ENCODE measurements at places on chromosomes 4 and X.

- H3K27ac ChIP-seq: no peak overlapping the region
- H3K4me3 ChIP-seq: no peak overlapping the region
- H3K36me3 ChIP-seq: no peaks in the 10 kb centered on the region
Observed at GRCh38 chrX:113330416-113330815, 489.8 kb upstream of the AMOT start.

- H3K27ac ChIP-seq: no peak overlapping the region
- DNase-seq: no peak
- H3K4me1 ChIP-seq: no peaks in the 10 kb centered on the region
- H3K4me3 ChIP-seq: no peak overlapping the region
Observed at GRCh38 chr4:133865612-133866327, 335.8 kb downstream of the PABPC4L start.

GRCh38 chrX:118726887-118727685 lies at the start of gene IL13RA1:
Gene IL13RA1 (plus strand): TSS chrX:118727606. CDS start chrX:118727639, 33 bp downstream.
- peaks cover 5% of the 10 kb centered on the region for H3K4me1 ChIP-seq
- no peaks in the 10 kb centered on the region for H3K36me3 ChIP-seq
- DNase-seq: no peak
- H3K27ac ChIP-seq: no peak within 1 kb of the TSS

DNA sequence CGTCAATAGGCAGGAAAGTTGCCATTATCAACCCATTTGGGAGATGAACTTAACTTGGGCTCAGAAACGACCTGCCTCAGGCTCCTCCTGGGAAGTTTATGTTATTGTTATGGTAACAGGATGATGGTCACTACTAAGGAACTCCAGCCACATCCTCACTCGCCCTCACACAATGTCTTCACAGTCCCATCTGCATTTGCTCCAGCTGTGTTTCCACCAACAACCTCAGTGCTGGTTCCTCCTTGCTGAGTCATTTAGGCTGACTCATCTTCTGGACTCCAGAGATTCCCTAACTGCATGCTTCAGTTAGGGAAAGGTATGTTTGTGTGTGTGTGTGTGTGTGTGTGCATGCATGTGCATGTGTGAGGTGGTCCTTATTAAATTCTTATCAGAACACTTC lies 293.4 kb upstream of the BOD1L1 start:
- no peak overlapping the region for H3K4me3 ChIP-seq
- H3K4me1 ChIP-seq: no peaks in the 10 kb centered on the region
- H3K27ac ChIP-seq: no peak overlapping the region
- no peaks in the 10 kb centered on the region for H3K27me3 ChIP-seq
- H3K36me3 ChIP-seq: no peaks in the 10 kb centered on the region

GRCh38 chr4:121277194-121278105 lies 103.4 kb downstream of the QRFPR start:
- H3K4me1 ChIP-seq: peaks cover 11% of the 10 kb centered on the region
- H3K27me3 ChIP-seq: peaks cover 8% of the 10 kb centered on the region
- H3K36me3 ChIP-seq: no peaks in the 10 kb centered on the region
- DNase-seq: no peak

DNA sequence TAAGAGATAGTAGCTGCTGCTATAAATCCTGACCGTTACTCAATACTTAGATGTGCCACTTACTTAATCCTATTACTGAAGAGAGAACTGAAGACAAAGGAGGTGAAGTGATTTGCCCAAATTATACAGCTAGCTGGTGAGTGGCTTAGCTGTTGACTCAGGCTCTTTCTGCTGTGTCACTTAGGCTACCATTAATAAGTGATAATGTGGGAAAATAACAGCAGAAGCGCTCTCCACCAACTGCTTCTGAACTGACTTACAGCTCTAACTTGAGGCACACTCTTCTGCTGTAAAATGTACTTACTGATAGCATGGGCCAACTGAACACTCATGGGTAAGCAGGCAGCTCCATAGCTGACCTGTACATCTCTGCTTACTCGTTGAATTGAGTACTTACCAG lies 7.5 kb upstream of the KLHL5 start:
- no peak for DNase-seq
- no peak overlapping the region for H3K4me3 ChIP-seq
- no peak overlapping the region for H3K27ac ChIP-seq
- H3K27me3 ChIP-seq: no peaks in the 10 kb centered on the region

GRCh38 chr4:184933311-184933710 lies 85.0 kb upstream of the HELT start:
- H3K27ac ChIP-seq: no peak overlapping the region
- H3K27me3 ChIP-seq: peaks cover 26% of the 10 kb centered on the region
- H3K36me3 ChIP-seq: peaks cover 2% of the 10 kb centered on the region
- H3K4me1 ChIP-seq: peaks cover 21% of the 10 kb centered on the region
- no peak overlapping the region for H3K4me3 ChIP-seq

DNA sequence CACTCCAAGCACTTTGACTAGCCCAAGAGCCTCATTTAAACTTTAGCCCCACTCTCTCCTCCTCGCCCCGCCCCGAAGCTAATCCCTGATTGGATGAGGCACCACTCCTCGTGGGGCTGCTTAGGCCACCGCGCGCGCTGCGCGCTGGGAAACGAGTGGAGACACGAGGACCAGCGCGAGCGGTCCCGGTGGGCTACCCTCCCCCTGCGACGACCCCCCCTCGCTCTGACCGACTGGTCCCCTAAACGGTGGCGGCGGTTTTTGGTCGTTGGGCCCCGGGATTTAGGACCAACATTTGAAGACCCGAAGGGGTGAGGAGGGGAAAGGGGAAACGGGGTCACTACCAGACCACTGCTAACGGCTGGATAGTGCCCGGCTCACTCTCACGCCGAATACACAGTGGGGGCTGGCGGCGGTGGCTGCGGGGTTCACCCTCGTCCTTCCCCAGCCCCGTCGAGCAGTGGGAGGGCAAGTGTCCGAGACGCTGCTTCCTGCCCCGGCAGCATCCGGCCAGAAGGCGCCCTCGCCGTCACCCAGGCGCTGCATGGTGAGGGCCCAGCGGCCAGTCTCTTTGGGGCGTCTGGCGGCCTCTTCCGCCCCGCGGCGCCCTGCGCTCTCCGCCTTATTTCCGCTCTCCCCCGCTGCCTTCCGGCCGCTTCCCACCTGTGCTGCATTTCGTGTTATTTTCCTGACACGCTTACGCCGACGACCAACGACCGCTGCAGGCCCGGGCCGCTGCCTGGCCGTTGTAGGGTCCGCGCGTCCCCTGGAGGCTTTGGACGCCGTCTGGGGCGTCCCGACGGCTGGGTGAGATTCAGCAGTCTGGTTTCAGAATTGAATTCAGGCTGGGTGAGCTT lies at the start of gene RBM46:
TSS of gene RBM46 (plus strand) at position 147 of the 857 bp plus-strand sequence. CDS start 15,481 bp downstream, outside the sequence.
- no peak for DNase-seq
- H3K36me3 ChIP-seq: no peaks in the 10 kb centered on the region
- H3K4me1 ChIP-seq: no peaks in the 10 kb centered on the region
- H3K4me3 ChIP-seq: no peak within 1 kb of the TSS
- no peak within 1 kb of the TSS for H3K27ac ChIP-seq
- peaks cover 6% of the 10 kb centered on the region for H3K27me3 ChIP-seq

- peaks cover 2% of the 10 kb centered on the region for H3K27me3 ChIP-seq
- H3K36me3 ChIP-seq: no peaks in the 10 kb centered on the region
- H3K4me1 ChIP-seq: no peaks in the 10 kb centered on the region
- peak overlapping the region; percentile 25 for H3K27ac ChIP-seq
- no peak for DNase-seq
Observed at GRCh38 chr4:26576231-26576739, 7.6 kb upstream of the TBC1D19 start.

DNA sequence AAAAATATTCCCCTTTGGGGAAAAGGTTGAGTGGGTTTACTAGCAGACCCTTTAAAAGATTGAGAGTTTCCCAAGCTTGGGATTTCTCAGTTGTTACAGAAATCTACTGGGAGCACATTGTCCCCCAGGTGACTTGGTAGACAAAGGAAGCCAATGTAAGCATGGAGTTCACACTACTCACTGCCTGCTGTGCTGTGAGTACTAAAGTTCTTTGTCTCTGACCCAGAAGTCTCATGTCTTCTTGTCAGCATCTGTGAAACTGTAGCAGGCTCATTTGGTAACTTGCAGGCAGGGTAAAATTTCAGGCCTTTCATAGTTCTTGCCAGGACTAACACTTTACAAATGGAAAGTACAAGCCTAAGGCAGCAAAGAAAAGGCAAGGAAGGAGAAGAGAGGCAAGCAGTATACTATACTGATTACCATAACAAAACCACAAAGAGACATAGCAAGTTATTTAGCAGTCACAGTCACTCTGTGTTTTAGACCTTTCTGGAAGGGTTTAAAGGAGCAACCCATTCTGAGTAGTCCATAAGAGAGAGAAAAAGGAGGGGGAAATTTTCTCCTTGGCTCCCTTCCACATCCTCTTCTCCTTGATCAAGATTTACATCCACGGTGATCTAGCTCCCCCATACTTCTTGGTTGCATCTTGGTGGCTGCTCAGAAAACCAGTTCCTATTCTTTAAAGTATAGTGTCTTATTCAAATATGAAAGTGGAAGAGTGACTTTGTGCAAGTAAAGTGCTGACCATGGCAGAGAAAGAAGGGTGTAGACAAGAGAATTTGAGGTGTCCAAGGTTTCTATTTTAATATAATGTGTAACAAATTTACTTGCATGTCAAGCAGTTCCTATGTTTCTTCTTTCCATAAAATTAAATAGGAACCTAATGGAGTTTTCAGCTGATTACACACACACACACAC lies 160.0 kb upstream of the PDE5A start:
- no peak for DNase-seq
- no peaks in the 10 kb centered on the region for H3K36me3 ChIP-seq
- no peak overlapping the region for H3K27ac ChIP-seq
- H3K27me3 ChIP-seq: peaks cover 4% of the 10 kb centered on the region

- no peak for DNase-seq
- H3K27ac ChIP-seq: no peak overlapping the region
- no peaks in the 10 kb centered on the region for H3K27me3 ChIP-seq
- no peak overlapping the region for H3K4me3 ChIP-seq
- peaks cover 19% of the 10 kb centered on the region for H3K36me3 ChIP-seq
- peaks cover 4% of the 10 kb centered on the region for H3K4me1 ChIP-seq
Observed at GRCh38 chr4:760616-761015, 55.0 kb downstream of the PCGF3 start.

- no peaks in the 10 kb centered on the region for H3K36me3 ChIP-seq
- H3K27ac ChIP-seq: no peak overlapping the region
- H3K4me3 ChIP-seq: no peak overlapping the region
- H3K4me1 ChIP-seq: no peaks in the 10 kb centered on the region
Observed at GRCh38 chr4:123749383-123749782, 352.8 kb downstream of the SPRY1 start.

DNA sequence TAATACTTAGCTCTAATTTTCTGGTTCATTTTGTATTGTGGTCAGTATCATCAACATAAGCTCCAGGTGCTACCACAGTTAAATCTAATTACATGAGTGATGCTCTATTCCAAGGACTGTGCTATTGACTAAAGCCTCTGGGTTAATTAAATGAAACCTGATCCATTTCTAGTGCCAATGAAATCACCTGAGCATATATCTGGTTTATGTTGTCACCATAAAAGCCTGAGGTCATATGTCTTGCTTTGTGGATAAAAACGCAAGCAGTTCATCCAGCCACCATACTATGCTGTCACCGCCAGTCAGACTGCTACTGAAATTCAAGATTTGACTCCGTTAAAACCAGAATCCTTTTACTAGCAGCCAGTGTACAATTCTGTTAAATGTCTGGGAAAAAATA lies 64.2 kb upstream of the ZNF518B start:
- no peak overlapping the region for H3K4me3 ChIP-seq
- no peaks in the 10 kb centered on the region for H3K4me1 ChIP-seq
- H3K36me3 ChIP-seq: no peaks in the 10 kb centered on the region
- H3K27ac ChIP-seq: no peak overlapping the region
- no peak for DNase-seq

DNA sequence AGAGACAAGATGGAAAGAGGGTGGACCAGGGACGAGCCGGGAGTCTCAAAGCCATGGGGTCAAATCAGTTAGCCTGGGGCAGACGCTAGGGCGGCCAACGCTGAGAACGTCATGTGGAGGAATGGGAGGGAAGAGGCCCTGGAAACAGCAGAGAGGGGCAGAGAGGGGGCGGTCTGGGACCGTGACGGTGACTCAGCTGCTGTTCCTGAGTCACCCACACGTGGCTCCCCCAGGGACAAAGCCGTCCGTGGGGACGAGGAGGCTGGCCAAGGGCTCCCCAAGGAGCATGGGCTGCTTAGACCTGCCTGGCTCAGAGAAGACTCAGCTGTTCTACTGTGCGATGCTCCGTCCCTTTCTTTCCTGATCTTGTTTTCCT lies 108.4 kb upstream of the LRPAP1 start:
- DNase-seq: no peak
- H3K4me1 ChIP-seq: no peaks in the 10 kb centered on the region
- H3K27ac ChIP-seq: no peak overlapping the region
- H3K36me3 ChIP-seq: no peaks in the 10 kb centered on the region

DNA sequence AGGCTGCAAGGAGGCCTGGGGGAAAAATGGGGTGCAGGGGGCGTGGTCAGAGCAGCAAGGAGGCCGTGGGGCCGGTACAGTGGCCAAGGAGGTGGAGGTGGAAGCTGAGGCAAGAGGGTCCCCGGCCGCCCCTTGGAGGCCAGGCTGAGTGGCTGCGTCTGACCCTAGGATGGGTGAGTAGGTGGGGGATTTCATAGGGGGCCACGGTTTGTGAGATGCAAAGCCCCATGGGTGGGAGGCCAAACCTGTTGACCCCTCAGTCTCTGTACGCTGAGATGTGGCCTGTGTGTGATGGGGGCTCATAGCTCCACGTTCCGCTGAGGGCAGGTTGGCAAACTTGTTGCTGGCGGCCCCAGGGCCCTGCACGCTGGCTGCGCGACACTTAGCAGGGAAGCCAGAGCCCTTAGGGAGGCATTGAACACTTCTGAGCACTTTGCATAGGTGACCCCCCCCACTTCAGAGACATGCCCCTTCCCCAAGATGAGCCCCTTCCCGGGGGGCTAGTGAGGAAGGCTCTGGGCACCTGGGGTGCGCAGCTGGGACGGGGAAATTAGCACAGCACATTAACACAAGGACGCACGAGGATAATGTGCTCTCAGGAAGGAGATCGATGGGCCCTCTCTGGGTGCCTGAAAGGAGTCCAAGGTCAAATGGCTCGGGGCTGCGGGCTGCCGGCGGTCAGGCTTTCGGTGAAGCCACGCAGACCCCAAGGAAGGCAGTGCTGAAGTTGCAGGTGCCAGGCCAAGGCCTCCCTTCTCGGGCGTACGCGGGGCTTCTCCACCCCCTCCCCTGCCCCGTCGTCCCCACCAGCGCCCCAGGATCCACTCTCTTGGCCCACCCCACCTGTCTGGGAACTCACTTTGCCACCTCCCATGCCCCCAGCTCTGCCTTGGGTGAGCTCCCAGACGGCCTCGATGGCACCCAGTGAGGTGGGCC lies 107.4 kb downstream of the HMX1 start:
- H3K36me3 ChIP-seq: no peaks in the 10 kb centered on the region
- no peak overlapping the region for H3K4me3 ChIP-seq
- no peak for DNase-seq
- no peaks in the 10 kb centered on the region for H3K4me1 ChIP-seq
- H3K27me3 ChIP-seq: no peaks in the 10 kb centered on the region
- no peak overlapping the region for H3K27ac ChIP-seq

DNA sequence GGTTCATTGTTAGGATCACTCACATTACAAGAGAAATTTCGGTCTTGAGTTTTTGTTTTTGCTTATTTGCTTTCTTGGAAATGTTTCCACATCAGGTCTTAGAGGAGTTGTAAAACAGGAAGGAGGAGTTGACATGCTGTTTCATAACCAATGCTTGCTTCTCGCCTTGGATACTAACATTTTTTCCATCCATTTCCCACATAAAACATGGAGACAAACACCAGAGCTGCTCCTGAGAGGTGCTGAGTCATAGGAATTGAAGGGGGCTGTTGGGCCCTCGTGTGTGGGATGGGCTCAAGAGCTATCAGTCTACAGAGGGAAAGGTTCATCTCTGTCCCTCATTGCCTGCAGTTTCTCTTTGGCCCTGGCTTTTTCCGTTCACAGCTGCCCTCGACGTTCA lies 29.9 kb downstream of the TBL1X start:
- H3K4me1 ChIP-seq: peaks cover 6% of the 10 kb centered on the region
- no peak for DNase-seq
- no peak overlapping the region for H3K27ac ChIP-seq
- H3K27me3 ChIP-seq: no peaks in the 10 kb centered on the region
- no peak overlapping the region for H3K4me3 ChIP-seq
